ENCODE measurements at places on chromosomes 2 and 18. TPM values are rescaled to one million over a fixed set of nuclear protein-coding genes. Genes with fewer than 3 reads are reported as not detected.

DNA sequence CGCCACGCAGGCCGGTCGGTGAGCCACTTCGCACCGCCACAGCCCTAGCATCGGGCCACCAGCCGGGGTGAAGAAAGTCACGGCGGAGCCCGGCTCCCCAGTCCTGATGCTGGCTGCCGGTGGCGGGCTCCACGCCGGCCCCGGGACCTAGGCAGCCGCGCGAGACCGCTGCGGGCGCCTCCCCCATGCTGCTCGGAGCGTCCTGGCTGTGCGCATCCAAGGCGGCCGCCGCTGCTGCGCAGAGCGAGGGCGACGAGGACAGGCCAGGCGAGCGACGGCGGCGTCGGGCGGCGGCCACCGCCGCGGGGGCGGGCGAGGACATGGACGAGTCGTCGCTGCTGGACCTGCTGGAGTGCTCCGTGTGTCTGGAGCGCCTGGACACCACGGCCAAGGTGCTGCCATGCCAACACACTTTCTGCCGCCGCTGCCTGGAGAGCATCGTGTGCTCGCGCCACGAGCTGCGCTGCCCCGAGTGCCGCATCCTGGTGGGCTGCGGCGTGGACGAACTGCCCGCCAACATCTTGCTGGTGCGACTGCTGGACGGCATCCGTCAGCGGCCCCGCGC is 433 bp downstream of the SH3RF3 start:
- no peak overlapping the region for H3K27ac ChIP-seq
- H3K27me3 ChIP-seq, result peaks cover 17% of the 10 kb centered on the region
- peaks cover 24% of the 10 kb centered on the region for H3K4me1 ChIP-seq
- no peak for DNase-seq

DNA sequence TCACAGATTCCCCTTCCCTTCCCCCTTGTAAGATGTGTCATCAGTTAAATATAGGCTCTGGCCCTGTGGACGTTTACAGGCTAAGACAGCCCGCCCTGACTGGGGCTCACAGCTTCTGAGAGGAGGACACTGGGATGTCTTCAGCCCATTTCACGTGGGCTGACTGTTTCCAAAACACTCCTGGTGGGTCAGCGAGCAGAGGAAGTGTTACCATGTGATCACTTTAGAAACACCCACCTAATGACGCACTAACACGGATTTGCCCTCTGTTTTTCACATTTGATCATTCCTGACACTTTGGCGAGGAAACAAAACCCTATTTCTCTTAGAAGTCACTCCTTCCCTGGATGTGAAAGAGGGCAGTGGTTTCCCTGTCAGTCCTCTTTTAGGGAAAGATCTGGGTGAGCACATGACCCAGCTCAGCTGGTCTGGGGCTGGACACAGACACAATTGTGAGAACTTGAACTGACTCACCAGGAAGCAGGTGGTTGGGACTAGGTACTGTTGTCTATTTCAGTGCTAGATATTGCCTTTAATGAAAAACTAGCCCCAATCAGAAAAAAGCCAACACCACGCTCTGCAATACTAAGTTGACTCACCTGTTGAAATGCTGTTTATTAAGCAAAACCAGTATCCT is 38.8 kb downstream of the BMP10 start:
- H3K4me3 ChIP-seq, result no peak overlapping the region
- no peaks in the 10 kb centered on the region for H3K36me3 ChIP-seq
- DNase-seq, result no peak
- no peaks in the 10 kb centered on the region for H3K27me3 ChIP-seq
- peaks cover 19% of the 10 kb centered on the region for H3K4me1 ChIP-seq

HOXD9 gene
- total RNA-seq, result 3.2 TPM

FAM110C gene
- total RNA-seq, result 3.8 TPM

- DNase-seq, result no peak
- H3K36me3 ChIP-seq, result no peaks in the 10 kb centered on the region
- no peaks in the 10 kb centered on the region for H3K4me1 ChIP-seq
- H3K4me3 ChIP-seq, result no peak overlapping the region
- H3K27ac ChIP-seq, result no peak overlapping the region
- H3K27me3 ChIP-seq, result no peaks in the 10 kb centered on the region
These were observed 40.6 kb downstream of the TRABD2A start for GRCh38 chr2:84840306-84840705.

HAAO gene
- 12.7 TPM for total RNA-seq

GRCh38 chr2:200469708-200470211 is 40.1 kb downstream of the KCTD18 start:
- peak; percentile 24 for DNase-seq
- peak overlapping the region; percentile 52 for H3K27ac ChIP-seq
- H3K4me1 ChIP-seq, result peaks cover 17% of the 10 kb centered on the region
- H3K27me3 ChIP-seq, result no peaks in the 10 kb centered on the region
- H3K4me3 ChIP-seq, result no peak overlapping the region

Data from spinal cord (tissue), 10 donors.